Thoracic aorta endothelial cell (primary cell): ENCODE measurements at places on chromosomes 4 and X. TPM values are rescaled to one million over a fixed set of nuclear protein-coding genes. Genes with fewer than 3 reads are reported as not detected.

DMRTC1 gene
- total RNA-seq: not detected in 2 replicates

AADAT gene
- 0.93 and 1.2 TPM in 2 replicates for total RNA-seq

TLR6 gene
- 5.3 and 6.0 TPM in 2 replicates for total RNA-seq

HPGD gene
- not detected in 2 replicates for total RNA-seq

EVC2 gene
- 9.4 and 11.5 TPM in 2 replicates for total RNA-seq

P2RY4 gene
- 0.13 TPM in 1 of 2 replicates, not detected in the other for total RNA-seq

ADGRG4 gene
- total RNA-seq: under 0.01 TPM in 1 of 2 replicates, not detected in the other

RENBP gene
- 2.3 and 3.1 TPM in 2 replicates for total RNA-seq

DUX4 gene
- not detected in 2 replicates for total RNA-seq

P2RY8 gene
- total RNA-seq: not detected in 2 replicates

NDNF gene
- not detected in 2 replicates for total RNA-seq

BEX1 gene
- total RNA-seq: 0.27 and 0.57 TPM in 2 replicates

GPR173 gene
- total RNA-seq: 2.8 and 3.2 TPM in 2 replicates

FAM199X gene
- total RNA-seq: 44.7 and 44.8 TPM in 2 replicates

PDLIM5 gene
- 303 and 322 TPM in 2 replicates for total RNA-seq

BEND4 gene
- 0.13 and 2.4 TPM in 2 replicates for total RNA-seq

CTBP1 gene
- 179 and 183 TPM in 2 replicates for total RNA-seq

CENPE gene
- 49.7 and 72.2 TPM in 2 replicates for total RNA-seq
